ENCODE measurements at places on chromosomes 11 and 22. TPM values are rescaled to one million over a fixed set of nuclear protein-coding genes. Genes with fewer than 3 reads are reported as not detected.

GRCh38 chr11:12066799-12067508 lies 43.4 kb upstream of the MICAL2 start:
- DNase-seq, result no peak

DNA sequence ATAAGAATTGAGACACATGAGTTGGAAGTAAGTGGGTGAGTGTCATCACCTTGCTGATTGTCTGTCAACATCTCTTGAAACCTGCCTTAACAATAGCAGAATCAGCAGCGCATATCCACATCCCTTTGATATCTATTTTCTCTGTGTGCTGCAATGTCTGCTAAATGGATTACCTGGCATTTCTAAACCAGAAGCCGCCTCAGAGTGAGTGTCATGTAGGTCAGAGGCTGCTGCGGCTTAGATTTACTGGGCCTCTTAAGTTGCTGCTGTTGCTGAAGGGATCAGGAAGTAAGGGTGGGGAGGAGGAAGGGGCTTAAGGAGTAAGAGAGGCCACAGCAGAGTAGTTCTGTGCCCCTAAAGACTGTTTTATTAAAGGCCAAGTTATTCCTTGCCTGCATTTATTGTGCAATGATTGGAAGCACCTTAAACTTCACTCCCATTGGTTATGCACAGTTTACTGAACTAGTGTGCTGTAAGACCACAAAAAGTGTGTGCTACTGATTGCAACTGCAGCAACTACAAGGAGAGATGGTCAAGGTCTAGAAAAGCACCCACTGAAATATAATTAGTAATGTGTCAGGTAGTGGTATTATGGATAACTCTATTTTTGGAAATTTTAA lies 29.8 kb upstream of the TMEM41B start:
- DNase-seq, result no peak

GRCh38 chr11:63573881-63574855 lies 11.0 kb upstream of the PLAAT2 start:
- DNase-seq, result peak; percentile 59

KCNQ1 gene
- 24.3 TPM for total RNA-seq

SPON1 gene
- total RNA-seq, result 1.4 TPM

DNA sequence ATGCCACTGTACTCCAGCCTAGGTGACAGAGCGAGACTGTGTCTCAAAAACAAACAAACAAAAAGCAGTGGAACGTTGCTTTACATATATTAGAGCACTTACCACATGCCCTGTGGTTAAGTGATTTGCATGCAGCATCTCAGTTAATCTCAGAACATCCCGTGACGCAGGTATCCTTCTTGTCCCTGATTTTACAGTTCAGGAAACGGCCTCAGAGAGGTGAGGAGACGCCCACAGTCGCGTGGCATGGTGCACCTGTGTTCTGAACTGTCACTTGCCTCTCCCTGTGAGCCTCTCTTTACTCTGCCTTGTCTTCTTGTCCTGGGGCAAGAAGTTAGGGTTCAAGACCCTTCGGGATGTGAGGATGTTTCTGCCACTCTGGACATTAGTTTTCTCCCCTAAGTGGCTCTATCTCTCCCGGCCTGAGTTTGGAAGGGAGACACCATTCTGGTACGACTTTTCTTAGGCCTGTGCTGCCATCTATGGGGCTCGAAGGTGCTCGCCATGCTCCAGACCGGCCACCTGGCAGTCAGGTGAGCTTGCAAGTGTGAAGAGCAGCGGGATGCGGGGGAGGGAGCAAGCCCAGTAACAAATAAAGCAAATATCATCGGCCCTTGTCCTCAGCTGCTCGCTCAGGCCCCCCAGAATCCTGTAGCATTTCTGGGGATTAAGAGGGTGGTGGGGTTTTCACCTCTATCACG lies 25.6 kb downstream of the YWHAH start:
- DNase-seq, result peak; percentile 69

- DNase-seq, result no peak
These were observed 174.1 kb downstream of the CSNK2A3 start for GRCh38 chr11:11178671-11179638.

DNA sequence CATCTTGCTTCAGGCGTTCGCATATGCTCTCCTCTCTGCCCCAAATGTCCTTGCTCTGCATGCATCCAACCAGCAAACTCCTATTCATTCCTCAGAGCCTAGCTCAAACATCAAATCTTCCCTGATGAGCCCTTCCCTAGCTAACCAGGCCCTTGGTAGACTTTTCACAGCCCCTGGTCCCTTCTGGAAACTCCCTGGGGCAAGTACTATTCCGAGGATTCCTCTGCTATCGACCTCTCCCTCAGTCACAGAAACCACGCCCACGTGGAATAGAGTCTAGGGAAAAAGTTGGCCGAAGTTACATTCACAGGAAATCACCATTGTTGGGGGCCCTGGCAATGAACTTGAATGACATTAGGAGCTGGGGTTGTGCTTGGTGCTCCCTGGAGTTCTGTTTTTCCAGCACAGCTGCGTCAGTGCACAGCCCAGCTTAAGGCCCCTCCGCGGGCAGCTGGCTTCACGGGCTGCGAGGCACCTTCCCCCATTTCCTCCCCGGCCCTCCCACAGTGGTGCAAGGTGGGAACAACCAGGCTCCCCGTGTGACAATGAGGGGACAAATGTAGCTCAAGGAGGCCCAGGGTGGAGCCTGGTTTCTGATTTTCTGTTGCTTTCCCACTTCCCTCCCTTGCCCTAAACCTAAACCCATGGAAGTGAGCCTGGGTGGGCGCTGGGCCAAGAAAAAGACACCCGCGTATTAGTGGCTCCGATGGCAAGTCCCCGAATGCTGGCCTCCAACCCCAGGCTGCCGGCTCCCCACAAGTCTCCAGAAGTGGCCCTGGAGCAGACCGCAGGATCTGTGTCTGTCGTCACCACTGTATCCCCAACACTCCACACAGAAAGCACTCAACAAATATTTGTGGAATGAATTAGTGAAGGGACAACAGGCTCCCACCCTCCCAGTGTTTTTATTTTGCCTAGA lies 4.3 kb upstream of the ATP5MGL start:
- no peak for DNase-seq

- DNase-seq, result no peak
These were observed 12.8 kb upstream of the OSBPL5 start for GRCh38 chr11:3177931-3178330.

DNA sequence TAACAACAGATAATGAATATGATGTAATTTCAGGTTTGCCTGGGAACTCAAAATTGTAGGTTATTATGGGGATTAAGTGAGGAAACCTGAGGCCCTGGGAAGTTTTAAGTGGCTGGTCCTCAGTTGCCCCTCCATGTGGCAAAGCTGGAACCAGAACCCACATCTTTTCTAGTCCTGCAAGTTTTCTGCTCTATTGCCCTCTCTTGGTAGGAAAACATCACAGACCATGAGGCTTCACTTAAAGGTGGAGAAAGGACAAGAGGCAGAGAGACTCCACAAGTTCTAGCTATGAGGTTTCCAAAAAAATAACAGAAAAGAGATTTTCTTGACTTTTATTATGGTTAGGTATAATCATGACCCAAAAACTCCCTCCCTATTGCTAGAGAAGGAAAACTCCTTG lies 115.5 kb upstream of the DDI1 start:
- no peak for DNase-seq

CCDC15 gene
- 9.0 TPM for total RNA-seq

ABTB2 gene
- total RNA-seq, result 0.65 TPM

- DNase-seq, result no peak
These were observed 33.5 kb upstream of the BID start for GRCh38 chr22:17807578-17808410.

- no peak for DNase-seq
These were observed 34.3 kb downstream of the TREH start for GRCh38 chr11:118645066-118645715.

DNA sequence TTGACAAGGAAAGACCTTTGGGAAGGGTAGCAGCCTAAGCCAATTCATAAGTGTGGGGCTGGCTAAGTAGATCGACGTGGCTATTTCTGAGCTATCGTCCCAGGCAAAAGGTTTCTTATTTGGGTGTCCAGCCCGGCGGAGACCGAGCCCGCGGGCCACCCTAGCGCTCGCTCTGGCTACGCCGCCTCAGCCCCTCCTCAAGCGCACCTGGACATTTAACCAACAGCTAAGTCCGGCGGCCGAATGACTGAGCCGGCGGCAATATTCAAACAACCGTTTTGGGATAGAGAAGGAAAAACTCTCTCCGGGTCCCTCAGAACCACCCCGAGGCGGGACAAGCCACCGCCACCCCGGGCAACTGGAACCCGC lies 457 bp downstream of the RNF141 start:
- no peak for DNase-seq

GRCh38 chr11:72472765-72473164 lies 38.4 kb upstream of the CLPB start:
- DNase-seq, result no peak

- no peak for DNase-seq
These were observed 31.0 kb downstream of the FZD4 start for GRCh38 chr11:86923999-86924766.

YAP1 gene
- not detected for total RNA-seq

GRCh38 chr11:36577373-36577772 lies 9.6 kb downstream of the RAG1 start:
- no peak for DNase-seq

DNA sequence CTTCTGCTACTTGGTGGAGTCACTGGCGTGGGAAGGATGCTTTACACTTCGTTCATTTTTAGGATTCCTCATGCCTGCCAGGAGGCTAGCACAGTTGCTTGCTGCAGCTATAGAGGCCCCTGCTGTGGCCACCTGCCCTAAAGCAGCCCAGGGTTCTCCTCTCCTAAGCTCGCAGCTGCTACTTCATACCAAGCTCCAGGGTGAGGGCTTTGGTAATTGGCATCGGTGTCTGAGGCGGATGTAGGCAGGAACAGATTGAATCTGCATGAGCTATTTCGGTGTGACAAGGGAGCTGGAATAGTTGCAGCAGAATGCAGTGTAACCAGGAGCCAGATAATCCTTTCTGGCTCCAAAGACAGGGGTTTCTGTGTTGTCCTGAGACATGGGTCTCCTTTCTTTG lies 133.1 kb downstream of the MICAL2 start:
- no peak for DNase-seq

- no peak for DNase-seq
These were observed 677.2 kb upstream of the TENM4 start for GRCh38 chr11:80118073-80118472.

DNA sequence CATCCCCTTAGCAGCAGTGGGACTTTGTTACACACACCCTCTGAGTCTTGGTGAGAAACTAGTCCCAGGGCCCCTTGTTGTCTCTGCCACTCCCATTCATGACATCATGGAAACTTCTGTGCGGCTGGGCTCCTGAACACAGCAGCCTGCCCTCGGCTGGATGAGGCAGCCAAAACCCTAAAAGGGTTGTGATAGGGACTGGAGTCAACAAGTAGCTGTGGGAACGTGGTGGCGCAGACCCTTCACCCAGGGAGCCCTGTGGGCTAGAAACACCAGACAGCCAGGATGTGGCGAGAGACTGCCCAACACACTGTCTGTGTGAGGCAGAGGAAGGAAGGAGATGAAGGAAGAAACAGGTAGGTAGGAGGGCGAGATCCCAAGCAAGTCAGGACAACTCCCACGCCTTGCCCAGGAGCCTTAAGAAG lies 3.9 kb downstream of the CD3D start:
- DNase-seq, result peak; percentile 95

ISX gene
- total RNA-seq, result not detected

LRRC32 gene
- total RNA-seq, result 0.82 TPM

DNA sequence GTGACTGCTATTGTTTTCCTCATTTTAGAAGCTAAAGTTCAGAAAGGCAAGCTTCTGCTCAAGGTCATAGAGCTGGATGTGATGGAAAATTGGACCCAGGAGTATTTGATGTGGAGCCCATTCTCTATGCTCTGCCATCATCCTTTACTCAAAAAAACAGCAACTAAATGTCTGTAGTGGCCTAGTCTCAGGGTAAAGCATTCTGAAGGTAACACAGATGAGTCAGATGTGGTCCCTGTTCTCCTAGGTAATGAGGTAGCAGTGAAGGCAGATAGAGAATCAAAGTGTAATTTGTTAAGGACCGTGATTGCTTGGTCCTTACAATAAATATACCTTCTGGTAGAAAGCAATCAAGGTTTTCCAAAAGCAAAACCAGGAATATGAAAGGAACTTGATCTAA lies 84.4 kb upstream of the SPON1 start:
- DNase-seq, result no peak

- peak; percentile 5 for DNase-seq
These were observed 566.9 kb upstream of the ANO5 start for GRCh38 chr11:21625982-21626381.

KCNK4 gene
- not detected for total RNA-seq

STK33 gene
- total RNA-seq, result 0.79 TPM

DNA sequence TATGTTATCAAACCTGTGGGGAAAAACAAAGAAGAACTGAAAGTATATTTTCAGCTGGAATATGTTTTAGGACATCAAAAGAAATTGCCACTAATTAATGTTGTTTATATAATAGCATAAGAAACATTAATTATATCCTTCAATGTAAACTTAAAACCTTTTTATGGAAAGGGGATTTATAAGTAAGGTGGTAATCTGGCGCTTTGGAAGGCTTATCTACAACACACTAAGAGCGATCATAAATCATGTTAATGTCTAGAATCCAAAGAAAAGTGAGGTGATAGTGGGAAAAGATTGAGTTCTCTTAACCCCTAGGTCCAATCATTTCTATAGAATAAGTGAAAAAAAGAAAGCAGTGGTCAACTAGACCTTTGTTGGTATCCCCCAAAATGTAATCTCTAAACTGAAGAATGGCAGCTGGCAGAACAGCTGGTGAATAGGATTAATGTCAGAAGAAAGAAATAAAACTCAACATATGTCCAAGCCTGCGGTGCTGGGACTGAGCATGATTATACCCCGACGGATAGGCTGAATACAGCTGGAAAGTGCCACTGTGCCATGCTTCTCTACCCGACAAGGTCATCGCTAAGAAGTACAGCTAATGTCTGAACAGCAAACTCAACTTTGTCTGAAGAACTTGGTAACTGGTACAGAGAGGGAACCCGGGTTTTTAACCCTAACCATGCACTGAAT lies 64.0 kb downstream of the SOX6 start:
- DNase-seq, result no peak

GRCh38 chr11:47172740-47173336 lies 3.8 kb downstream of the ARFGAP2 start:
- DNase-seq, result no peak

OR5P2 gene
- not detected for total RNA-seq

GRCh38 chr11:106961518-106961917 lies 56.8 kb downstream of the GUCY1A2 start:
- no peak for DNase-seq

GRCh38 chr11:75267171-75267970 lies 26.8 kb downstream of the TPBGL start:
- no peak for DNase-seq

DNA sequence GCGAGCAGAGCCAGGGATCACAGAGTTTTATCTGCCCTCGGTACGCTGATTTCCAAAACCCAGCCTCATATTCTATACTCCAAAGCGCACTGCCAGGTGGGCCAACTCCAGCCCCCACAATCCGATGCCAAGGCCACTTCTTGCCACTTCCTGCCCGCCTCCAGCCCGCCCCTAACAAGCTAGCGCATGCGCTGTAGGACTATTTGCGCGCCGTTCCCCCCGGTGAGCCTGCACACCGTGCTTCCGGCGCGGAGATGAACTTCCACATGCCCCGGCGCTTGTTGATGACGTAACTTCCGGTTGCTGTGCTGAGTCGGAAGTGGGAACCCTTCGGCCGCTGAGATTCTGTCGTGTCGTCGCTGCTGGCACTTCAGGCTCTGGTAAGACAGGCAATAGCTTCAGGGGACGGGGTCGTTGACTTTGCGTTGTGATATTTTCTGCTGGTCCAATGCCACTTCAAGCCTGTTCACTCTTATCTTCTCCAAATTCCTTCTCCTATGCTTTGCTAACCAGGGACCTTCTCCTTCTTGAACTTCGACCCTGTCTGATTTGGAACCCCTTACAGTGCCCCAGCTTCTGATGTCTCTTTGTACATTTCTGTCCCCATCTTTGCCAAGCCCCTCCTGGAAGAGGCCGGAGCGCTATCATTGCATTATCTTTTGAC lies at the start of gene UBE4A:
UBE4A (plus strand) TSS at position 306 of the 664 bp plus-strand sequence. CDS start 5,481 bp downstream, outside the sequence.
- DNase-seq, result peak; percentile 98

PRDM11 gene
- 1.6 TPM for total RNA-seq

TKFC gene
- total RNA-seq, result 40.0 TPM

All from activated CD4-positive, alpha-beta T cell treated with anti-CD3 and anti-CD28 coated beads, Interleukin-2, amount 10 ng/mL, durations not matched to agents 7 days and 5 days (primary cell).